ENCODE measurements at places on chromosomes 3 and 15.

DNA sequence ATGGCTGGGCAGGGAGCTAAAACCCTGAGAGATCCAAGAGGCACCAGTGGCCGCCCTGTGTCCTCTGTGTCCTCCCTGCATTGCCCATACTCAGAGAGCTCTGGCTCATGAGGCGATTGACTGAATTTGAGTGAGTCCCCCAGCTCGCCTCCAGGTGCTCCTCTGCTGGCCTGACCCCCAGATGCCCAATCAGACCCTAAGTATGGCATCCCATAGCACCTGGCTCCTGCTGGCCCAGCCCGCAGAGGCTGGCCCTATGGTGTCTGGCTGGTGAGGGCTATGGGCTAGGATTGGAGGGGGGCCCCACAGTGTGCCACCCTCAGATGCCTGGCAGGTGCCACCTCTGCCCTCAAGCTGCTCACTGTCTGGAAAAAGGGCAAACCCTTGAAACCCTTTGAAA lies 1.6 kb upstream of the TKT start:
- no peak for DNase-seq

DNA sequence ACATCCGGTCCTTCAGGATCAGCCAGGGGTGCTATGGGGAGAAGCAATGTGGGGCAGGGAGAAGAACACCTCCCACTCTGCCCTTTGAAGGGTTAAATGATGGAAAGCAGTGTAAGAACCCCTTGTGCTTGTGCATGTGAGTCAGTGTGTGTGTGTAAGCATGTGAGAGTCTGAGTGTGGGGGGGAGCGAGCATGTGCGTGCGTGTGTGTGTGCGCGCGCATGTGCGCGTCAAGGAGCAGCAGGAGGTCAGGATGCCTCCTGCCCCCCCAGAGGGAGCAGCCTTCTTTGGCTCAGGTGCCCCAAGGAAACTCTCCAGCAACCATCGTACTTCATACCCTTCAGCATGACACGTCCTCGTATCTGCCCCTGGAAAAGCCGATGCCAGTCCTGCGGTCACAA lies 30.3 kb downstream of the GALNT15 start:
- DNase-seq: no peak

GRCh38 chr15:76614725-76615124 lies 278.2 kb downstream of the ISL2 start:
- DNase-seq: no peak

DNA sequence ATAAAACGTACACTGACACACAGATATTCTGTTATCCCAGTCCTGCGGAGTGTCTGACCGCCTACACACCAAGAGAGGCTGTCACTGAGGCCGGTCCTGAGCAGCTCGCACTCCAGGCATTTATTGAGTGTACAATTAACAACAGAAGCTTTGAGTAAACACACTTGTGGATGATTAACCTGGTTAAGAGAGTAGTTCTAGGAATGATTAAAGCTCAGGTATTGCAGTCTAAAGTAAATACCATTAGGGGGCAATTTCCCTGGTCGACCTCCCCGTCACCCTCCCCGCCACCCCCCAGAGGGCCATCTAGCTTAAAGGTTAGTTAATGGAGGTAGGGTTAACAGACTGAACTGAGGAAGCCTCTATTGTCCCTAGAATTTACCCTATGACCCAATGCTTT lies 1278.5 kb downstream of the NSUN3 start:
- no peak for DNase-seq

- no peak for DNase-seq
Observed at GRCh38 chr3:71142441-71143161, 440.9 kb downstream of the FOXP1 start.

Data from stimulated activated CD4-positive, alpha-beta T cell treated with anti-CD3 and anti-CD28 coated beads, TNF-alpha, amount 100 ng/mL, for 4 hours (primary cell).